ENCODE measurements at places on chromosomes 3 and 15.
A peak's percentile ranks its signal among the peaks of the same experiment; 100 is the strongest.

DNA sequence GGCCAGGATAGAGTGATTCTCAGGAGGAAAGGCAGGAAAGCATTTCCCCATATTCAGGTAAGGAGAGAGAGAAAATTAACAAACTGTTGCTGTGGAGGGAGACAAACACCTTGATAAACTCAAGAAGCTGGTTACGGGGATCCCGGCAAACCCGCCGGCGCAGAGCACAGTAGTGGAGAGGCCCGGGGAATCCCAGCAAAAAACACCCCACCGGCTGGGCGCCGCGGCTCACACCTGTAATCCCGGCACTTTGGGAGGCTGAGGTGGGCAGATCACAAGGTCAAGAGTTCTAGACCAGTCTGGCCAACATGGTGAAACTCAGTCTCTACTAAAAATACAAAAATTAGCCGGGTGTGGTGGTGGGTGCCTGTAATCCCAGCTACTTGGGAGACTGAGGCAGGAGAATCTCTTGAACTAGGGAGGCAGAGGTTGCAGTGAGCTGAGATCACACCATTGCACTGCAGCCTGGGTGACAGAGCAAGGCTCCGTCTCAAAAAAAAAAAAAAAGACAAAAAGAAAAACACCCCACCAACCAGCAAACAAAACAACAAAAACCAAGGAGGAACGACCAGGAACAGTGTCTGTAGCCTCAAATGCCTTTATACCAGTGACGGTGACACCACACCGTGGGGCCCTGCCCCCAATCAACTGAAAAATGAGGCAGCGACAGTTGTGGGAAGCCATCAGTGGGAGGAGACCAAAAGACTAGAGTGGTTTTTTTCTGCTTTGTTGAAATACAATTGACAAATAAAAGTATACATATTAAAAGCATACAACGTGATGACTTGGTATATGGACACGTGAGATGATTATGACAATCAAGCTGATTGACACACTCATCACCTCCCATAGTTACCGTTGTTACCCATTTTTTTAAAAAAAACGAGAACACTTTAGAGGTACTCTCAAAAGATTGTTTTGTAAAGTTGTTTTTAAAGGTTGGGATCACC is 40.2 kb upstream of the IDH2 start:
- H3K4me3 ChIP-seq: no peak overlapping the region
- no peaks in the 10 kb centered on the region for H3K27me3 ChIP-seq
- no peak overlapping the region for H3K27ac ChIP-seq
- no peak for DNase-seq
- H3K36me3 ChIP-seq: no peaks in the 10 kb centered on the region

GRCh38 chr3:104648823-104649222 is 717.9 kb upstream of the ALCAM start:
- no peak for DNase-seq
- H3K36me3 ChIP-seq: no peaks in the 10 kb centered on the region
- no peak overlapping the region for H3K27ac ChIP-seq
- no peaks in the 10 kb centered on the region for H3K27me3 ChIP-seq
- H3K4me3 ChIP-seq: no peak overlapping the region
- H3K4me1 ChIP-seq: no peaks in the 10 kb centered on the region

DNA sequence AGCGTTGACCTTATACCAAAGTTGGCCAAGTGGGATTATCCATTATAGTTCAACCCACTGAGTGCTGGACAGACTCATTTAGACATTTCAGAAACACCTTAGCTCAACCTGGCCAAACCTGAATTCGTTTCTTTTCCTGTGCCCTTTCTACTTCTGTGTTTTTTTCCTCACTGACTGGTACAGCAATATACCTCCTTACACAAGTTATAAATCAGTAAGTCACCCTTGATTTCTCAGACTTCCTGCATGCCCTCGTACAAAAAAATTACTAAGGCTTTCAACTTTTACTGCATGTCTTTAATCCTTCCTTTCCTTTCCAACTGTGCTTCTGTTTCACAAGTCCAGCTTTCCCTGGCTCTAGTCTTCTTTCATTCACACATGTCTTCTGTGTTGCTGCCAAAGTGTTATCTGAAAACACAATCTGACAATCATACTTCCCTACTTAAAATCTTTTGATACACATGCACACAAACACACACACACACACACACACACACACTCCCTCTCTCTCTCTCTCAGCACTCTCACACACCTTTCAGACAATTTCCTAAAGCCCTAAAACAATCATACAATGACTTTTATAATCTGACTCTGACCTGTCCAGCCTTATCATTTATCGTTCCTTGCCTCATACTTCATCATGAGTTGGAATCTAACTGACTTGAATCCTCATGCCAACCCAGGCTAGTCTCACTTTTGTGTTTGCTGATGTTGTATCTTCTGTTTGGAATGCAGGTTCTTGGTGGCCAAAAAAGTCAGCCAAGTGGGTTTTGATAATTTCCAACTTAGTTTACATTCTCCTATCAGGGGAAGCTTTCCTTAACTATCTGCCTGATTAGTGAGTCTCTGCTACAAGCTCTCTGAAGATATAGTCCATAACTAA is 436.4 kb downstream of the NAALADL2 start:
- no peak for DNase-seq
- no peaks in the 10 kb centered on the region for H3K4me1 ChIP-seq
- no peaks in the 10 kb centered on the region for H3K36me3 ChIP-seq
- H3K27ac ChIP-seq: no peak overlapping the region

DNA sequence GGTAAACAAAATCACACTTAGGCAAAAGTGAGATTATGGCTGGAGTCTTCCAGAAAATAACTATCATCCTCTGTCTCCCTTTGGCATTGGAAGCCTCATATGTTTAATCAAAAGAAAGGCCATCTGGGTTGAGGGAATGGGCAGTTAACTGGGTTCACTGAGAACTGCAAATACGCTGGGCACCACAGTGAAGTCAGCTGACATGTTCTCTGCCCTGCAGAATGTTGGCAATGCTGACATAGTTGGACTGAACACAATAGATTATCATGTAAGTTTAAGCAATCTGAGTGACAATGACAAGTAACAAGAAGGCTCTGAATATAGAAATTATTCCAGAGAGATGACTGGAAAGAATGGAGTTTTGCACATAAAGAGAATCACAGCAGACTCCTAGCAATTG is 43.8 kb upstream of the SLC25A26 start:
- H3K27ac ChIP-seq: no peak overlapping the region
- H3K36me3 ChIP-seq: no peaks in the 10 kb centered on the region
- no peak overlapping the region for H3K4me3 ChIP-seq
- H3K27me3 ChIP-seq: no peaks in the 10 kb centered on the region
- H3K4me1 ChIP-seq: no peaks in the 10 kb centered on the region
- DNase-seq: no peak

GRCh38 chr3:73432023-73432705 is 192.6 kb downstream of the PDZRN3 start:
- no peaks in the 10 kb centered on the region for H3K27me3 ChIP-seq
- no peak overlapping the region for H3K27ac ChIP-seq
- DNase-seq: peak; percentile 59
- no peak overlapping the region for H3K4me3 ChIP-seq

DNA sequence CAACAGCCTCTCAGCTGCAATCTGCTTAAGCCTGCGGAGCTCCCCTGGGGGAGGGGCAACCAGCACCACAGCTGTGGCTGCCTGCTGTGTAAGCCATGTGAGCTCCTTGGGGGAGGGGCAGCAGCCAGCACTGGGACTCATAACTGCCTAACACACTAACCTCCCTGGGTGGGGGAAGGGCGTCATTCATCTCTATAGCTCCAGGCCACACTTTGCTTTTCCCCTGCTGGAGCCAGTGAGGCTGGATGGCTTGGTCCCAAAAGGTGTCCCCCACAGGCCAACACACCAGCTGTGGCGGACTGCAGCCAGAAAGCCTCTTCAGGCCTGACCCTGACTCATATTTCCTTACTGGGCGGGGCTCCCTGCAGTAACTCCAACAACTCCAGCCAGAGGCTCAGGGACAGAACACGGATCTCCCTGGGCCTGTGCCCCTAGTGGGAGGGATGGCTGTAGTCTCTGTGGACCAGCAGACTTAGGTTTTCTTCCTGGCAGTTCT is 129.8 kb downstream of the PPM1L start:
- no peaks in the 10 kb centered on the region for H3K27me3 ChIP-seq
- no peaks in the 10 kb centered on the region for H3K36me3 ChIP-seq
- H3K27ac ChIP-seq: no peak overlapping the region
- peak; percentile 86 for DNase-seq
- peaks cover 6% of the 10 kb centered on the region for H3K4me1 ChIP-seq
- H3K4me3 ChIP-seq: no peak overlapping the region

DNA sequence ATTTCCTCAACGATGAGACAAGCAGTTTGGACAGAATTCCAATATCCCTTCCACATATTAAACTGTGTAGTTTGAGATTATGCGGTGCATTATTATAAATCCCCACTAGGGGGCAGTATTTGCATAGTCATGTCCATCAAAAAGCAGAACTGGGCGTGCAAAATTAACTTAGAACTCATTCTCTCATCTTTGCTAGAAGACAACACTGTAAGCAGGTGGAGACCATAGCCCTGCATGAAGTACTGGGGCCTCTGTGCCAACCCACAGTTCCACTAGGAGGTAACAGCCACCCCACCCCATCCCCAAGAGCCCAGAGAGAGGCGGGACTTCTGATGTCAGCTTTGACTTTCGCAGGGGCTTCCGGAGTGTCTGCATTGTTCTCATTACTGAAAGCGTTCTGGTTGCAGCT is 106.6 kb upstream of the TMC3 start:
- no peaks in the 10 kb centered on the region for H3K36me3 ChIP-seq
- H3K4me1 ChIP-seq: no peaks in the 10 kb centered on the region
- no peaks in the 10 kb centered on the region for H3K27me3 ChIP-seq
- peak; percentile 51 for DNase-seq
- H3K4me3 ChIP-seq: no peak overlapping the region

DNA sequence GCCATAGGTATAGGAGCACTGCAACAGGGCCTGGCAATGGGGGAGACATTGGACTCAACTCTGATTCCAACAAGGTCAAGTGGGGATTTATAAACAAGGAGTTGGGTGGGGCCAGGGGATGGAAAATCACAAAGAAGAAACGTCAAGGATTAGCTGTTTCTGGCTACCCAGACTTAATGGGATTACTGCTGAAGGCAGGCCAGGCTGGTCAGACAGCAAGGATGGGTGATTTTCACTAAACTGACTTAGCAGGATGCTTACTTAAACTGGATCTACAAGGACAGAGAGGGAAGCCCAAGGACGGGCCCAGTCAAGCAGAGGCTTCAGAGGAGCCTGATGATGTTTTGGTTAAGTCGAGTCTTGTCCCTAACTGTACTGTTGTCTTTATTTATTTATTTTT is 76.2 kb downstream of the USP13 start:
- no peak overlapping the region for H3K4me3 ChIP-seq
- DNase-seq: no peak
- H3K27ac ChIP-seq: no peak overlapping the region
- H3K36me3 ChIP-seq: no peaks in the 10 kb centered on the region
- H3K27me3 ChIP-seq: no peaks in the 10 kb centered on the region

- peaks cover 47% of the 10 kb centered on the region for H3K4me1 ChIP-seq
- H3K27ac ChIP-seq: no peak overlapping the region
- H3K27me3 ChIP-seq: no peaks in the 10 kb centered on the region
- H3K36me3 ChIP-seq: no peaks in the 10 kb centered on the region
- DNase-seq: no peak
These were observed 29.7 kb downstream of the VGLL4 start for GRCh38 chr3:11613851-11614487.

DNA sequence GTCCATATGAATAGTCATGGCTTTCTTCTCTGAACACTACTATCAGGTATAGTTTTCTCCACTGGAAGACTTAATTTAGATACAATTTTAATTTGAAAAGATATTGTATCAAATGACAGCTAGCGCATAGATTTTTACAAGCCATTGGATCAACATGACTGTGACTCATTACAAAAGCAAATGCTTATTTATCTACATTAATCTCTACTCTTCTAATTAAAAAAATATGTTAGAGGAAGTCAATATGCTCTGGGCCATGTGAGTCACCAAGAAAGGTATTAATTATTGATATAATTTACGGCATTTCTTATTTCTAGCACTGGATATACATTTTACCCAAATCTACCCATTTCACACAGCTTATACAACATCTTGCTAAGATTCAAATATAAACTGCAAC is 800.3 kb upstream of the GBE1 start:
- H3K4me1 ChIP-seq: no peaks in the 10 kb centered on the region
- no peaks in the 10 kb centered on the region for H3K27me3 ChIP-seq
- H3K27ac ChIP-seq: no peak overlapping the region

GRCh38 chr3:70856414-70857162 is 544.1 kb upstream of the MDFIC2 start:
- H3K27ac ChIP-seq: no peak overlapping the region
- no peaks in the 10 kb centered on the region for H3K36me3 ChIP-seq
- no peak overlapping the region for H3K4me3 ChIP-seq
- H3K27me3 ChIP-seq: no peaks in the 10 kb centered on the region
- no peak for DNase-seq
- no peaks in the 10 kb centered on the region for H3K4me1 ChIP-seq

DNA sequence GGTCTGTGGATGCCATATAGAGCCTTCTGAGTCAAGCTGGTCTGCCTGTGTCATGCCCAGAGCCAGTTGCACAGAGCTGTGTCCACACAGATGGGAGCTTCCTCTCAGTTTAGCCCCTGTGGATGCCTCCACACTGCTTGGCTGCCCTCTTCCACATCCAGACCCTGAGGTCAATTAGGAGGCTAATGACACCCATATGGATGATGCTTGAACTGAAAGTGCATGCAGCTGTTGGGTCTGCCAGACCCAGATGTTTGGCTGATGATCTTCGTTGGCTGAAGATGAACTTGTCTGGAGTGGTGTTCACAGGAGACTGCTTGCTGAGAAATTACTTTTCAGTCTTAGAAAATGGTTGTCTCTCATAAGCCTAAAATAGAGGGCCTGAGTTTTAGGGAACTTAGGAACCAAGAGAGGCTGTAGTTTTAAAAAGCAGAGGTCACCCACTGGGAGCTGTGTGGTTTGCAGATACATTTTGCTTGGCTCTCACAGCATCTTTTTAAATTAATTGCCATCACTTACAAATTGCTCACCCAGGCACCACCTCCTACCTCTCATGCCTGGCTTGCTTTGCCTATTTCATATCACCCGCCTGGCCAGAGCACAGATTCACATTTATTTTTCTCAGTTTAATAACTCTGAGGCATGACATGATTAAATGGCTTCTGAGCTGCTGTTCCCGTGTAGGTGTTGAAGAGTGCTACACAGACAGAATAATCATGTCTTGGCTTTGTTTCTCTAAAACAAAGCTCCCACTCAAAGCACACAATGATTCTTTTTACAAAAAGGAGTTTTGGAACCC is 176.1 kb downstream of the MINAR1 start:
- H3K36me3 ChIP-seq: no peaks in the 10 kb centered on the region
- no peaks in the 10 kb centered on the region for H3K4me1 ChIP-seq
- H3K27ac ChIP-seq: no peak overlapping the region
- H3K4me3 ChIP-seq: no peak overlapping the region
- no peaks in the 10 kb centered on the region for H3K27me3 ChIP-seq

All from testis (tissue), 5 donors.